ENCODE measurements at places on chromosomes 1 and 21.

- no peak for DNase-seq
Observed at GRCh38 chr1:160208557-160209320, 3.6 kb downstream of the PEA15 start.

DNA sequence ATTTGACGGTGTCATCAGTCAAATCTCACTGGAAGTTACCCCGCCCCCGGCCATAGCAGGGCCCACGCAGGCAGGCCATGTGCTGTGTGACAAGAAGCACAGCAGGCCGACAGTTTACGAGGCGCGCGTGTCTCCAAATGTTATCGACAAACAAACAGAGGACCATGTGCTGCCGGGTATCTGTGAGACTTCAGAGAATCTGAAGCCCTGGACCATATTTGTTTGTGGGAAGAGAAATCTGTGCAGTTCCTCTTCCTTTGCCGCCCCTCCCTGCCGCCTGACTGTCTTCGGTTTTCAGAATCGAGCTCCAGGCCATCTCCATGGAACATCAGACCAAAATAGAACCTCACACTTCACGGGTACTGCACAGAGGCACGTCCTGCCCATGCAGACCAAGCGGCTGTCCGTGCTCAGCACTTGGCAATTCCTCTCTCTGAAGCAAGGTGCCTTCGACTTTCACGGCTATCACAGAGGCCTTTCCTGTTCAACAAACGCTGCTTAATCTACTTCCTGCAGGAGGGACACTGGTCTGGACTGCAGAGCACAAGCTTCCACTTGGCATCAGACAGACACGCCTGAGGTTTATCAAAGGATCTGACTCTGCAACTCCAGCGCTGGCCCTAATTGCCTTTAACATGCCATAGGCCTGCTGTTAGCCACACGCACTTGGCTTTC lies 135.7 kb upstream of the KRTAP19-8 start:
- DNase-seq: peak; percentile 70

DNA sequence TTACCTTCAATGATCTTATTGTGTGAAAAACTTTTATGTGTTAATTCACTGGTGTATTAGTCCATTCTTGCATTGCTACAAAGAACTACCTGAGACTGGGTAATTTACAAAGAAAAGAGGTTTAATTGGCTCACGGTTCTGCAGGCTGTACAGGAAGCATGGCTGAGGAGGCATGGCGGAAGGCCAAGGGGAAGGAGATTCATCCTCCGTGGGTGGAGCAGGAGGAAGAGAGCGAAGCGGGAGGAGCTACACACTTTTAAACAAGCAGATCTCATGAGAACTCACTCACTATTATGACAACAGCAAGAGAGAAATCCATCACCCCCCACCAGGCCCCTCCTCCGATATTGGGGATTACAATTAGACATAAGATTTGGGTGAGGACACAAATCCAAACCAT lies 44.2 kb upstream of the RGS7 start:
- DNase-seq: no peak

- no peak for DNase-seq
Observed at GRCh38 chr1:160109686-160110085, 5.9 kb upstream of the ATP1A2 start.

DNA sequence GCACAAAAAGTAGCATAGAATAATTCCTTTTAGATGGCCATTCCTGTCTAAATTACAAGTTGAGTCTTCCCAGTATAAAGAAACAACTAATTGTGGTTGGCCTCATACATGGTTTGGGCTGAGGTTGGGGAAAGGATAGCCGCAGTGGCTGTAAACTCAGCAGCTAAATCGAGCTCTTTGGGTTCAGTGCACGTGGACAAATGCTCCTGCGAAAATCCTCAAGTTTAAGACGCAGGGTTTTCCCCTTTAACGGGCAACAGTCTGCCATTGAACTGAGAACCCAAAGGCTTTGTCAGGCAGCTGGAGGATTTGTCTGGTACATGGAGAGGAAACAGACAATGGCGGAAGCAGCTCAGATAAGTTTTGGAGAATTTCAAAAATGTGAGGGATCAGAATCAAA lies 331.9 kb downstream of the TGFB2 start:
- DNase-seq: no peak

- DNase-seq: peak; percentile 29
Observed at GRCh38 chr1:1298861-1299685, 8.7 kb downstream of the ACAP3 start.

DNA sequence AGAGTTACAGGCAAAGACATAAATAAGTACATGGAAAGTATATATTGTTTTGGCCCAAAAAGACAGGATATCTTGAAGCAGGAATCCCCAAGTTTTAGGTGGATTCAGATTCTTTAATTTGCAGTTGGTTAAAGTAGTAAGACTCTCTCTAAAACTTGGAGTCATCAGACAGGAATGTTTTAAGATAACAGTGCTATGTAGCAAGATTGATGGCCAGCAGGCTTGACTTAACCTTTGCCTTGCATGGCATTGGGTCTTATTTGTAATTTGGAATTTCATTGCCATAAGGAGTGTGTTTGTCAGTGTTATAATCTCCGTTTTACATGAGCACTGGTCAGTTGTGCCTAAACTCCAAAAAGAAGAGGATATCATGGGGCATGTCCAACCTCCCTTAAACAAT lies 727.6 kb upstream of the CHRM3 start:
- DNase-seq: no peak

DNA sequence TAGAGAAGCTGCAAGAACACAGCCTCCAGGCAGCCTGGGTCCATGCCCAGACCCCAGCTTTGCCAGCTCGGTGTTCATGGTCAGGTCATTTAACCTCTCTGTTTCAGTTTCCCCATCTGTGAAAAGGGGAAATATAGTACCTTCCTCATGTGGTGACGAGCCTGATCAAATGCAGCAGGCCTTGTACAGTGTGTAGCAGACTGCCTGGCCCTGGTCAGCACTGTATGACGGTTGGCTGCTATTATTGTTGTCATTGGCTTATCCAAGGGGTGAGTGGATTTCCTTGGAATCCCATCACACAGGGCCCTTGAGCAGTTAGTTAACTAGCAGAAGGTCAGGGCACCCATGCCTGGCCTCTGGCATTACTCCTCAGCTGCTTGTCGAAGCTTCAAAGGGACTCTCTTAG lies 6.6 kb upstream of the TMEM51 start:
- no peak for DNase-seq

GRCh38 chr1:209767096-209767495 lies 11.2 kb downstream of the TRAF3IP3 start:
- no peak for DNase-seq

DNA sequence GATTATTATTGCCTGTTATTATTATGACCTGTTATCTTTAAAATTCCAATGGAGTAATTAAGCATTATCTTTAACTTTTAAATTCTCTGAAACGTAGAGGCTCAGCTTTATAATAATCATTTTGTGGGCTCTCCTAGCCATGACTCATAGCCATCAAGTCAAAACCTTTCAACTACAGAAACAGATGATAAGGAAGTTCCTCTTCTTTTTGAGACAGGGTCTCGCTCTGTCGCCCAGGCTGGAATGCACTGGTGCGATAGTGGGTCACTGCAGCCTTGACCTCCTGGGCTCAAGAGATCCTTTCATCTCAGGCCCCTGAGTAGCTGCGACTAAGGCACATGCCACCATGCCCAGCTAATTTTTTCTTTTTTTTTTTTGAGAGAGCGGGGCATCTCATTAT lies 43.5 kb downstream of the CHML start:
- no peak for DNase-seq

DNA sequence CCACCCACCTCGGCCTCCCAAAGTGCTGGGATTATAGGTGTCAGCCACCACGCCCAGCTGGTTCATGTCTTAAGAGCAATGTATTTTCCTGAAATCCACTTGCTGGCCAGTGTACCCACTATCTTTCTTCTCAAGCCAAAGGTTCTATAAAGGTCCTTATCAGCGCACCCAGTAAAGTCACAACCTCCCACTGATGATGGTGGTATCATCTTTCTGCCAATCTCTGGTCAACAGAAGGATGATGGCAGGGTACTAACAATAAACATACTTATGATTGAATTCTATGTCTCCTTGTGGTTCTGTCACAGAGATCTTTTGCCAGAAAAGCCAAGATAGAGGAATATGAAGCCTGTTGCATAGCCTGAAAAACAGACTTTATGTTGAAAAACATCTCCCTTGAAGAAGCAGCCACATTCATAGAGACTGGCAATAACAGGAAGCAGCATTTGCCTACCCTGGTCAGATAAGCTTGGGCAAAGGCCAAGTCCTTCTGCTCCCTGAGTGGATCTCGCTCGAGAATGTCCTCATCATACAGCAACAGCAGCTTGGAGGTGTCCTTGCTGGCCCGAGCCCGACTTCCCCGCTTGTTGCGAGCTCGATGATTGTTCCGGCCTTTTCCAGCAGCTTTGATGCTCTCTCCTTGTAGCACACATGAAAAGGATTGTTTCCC lies 73.0 kb downstream of the DAP3 start:
- DNase-seq: no peak

All from kidney capillary endothelial cell (primary cell).